ENCODE measurements at places on chromosomes 3 and 15. TPM values are rescaled to one million over a fixed set of nuclear protein-coding genes. Genes with fewer than 3 reads are reported as not detected.

The WDR5B gene
- 5.5 TPM for total RNA-seq

The SLMAP gene
- total RNA-seq = 65.3 TPM

GRCh38 chr15:45182996-45183395 lies 4.8 kb downstream of the SHF start:
- DNase-seq = no peak

GRCh38 chr3:15520804-15521572 lies 518 bp downstream of the COLQ start:
- DNase-seq = no peak

- DNase-seq = no peak
Observed at GRCh38 chr3:155325263-155325835, 31.9 kb upstream of the STRIT1 start.

DNA sequence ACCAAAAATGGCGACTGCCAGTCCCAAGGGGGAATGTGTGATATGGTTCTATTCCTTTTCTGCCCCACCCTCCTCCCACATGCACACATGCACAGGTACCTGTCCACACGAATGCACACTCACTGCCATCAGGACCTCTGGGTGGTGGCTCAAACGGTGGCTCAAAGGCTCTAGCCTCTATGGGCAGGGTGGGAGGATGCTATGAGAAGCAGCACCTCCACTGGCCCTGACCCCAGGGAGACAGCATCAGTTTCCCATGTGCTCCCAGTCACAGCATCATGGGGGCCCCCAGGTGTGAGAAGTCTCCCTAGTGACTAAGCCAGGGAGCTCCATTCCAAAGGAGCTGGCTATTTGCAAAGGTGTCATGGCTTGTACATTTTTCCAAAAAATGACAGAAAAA lies 15.9 kb downstream of the SEMA3G start:
- DNase-seq = no peak

- DNase-seq = no peak
Observed at GRCh38 chr3:130299531-130299930, 45.9 kb upstream of the COL6A5 start.

DNA sequence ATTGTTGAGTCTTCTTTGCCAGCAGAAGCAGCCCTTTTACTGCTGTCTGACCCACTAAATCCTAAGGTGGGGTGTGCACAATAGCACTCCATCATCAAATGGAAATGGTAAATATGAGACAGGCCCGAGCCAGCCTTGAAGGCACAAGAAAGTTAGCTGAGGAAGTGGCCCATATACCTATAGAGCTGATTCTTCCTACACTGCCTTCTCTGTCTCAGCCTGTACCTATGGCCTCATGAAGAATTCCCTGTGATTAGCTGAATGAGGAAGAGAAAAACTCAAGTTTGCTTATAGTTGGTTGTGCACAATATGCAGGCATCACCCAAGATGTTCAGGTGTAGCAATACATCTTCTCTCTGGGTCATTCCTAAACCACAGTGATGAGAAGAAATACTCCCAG lies 31.7 kb upstream of the XCR1 start:
- no peak for DNase-seq

DNA sequence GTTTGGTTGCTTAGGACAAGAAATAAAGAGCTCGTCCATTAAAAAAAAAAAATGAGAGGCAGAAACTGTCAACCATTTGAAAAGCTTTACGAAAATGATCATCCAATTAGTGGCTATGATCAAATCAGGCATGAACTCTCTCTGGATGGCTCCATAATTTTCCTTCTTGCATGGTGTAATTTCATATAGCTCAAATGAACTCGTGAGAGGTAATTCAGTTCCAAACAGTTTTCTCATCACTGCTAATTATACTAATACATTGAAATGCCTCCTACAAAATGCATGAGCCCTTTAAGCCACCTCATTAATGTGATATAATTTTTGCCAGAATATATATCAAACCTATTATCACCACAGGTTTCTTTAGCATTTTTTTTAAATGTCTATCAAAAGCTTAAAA lies 239.5 kb upstream of the MEIS2 start:
- DNase-seq = no peak

DNA sequence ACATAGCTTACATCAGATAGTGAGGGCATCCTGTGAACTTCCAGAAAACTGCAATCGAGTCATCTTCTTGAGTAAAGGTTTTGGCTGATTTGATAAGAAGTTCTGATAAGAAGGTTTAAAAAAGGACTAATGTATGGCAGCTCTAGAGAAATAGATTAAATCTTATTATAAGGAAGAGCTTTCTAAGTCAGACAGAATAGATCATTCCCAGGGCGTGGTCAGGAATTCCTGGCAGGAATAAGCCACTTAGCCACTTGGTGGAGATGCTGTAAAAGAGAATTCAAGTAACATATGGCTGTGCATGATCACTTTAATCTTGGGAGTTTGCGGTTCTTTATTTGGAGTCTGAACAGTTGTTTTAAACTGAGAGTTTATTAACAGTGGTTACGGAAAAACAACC lies 17.4 kb downstream of the PGBD4 start:
- DNase-seq = no peak

GRCh38 chr15:71511796-71512681 lies 298.3 kb upstream of the NR2E3 start:
- DNase-seq = no peak

DNA sequence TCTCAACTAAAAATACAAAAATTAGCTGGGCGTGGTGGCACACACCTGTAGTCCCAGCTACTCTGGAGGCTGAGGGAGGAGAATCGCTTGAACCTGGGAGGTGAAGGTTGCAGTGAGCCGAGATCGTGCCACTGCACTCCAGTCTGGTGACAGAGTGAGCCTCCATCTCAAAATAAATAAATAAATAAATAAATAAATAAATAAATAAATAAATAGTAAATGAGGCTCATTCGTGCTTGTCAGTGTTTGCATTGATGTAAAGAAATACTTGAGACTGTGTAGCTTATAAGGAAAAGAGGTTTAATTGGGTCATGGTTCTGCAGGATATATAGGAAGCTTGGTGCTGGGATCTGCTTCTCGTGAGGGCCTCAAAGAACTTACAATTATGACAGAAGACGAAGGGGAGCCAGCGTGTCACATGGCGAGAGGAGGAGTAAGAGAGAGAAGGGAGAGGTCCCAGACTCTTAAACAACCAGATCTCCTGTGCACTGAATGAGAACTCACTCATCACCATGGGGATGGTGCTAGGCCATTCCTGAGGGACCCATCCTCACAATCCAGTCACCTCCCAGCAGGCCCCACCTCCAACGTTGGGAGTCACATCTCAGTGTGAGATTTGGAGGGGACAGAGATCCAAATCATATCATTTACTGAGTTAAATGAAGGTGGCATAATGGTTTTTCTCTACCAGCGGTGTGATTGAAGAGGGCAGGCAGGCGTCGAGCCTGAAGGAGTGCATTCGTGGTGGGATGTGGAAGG lies 104.5 kb downstream of the FNDC3B start:
- DNase-seq = no peak

DNA sequence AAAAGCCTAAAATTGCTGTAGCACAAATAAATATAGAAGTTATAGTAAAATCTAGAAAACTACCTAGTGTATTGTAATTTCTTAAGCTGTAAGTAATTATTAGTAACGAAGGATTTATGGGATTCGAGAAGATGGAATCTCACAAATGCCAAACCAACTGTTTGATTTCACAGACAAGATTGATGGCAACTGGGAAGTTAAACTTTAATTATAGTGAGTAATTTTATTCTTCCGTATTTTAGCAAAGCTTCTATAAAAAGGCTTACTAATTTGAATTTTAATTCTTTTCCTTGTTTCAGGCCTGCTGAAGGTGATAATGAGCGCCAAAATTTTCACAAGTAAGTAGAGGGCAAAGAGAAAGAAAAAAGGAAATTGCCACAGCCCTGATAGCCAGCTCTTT lies 36.6 kb downstream of the GATM start:
- no peak for DNase-seq

DNA sequence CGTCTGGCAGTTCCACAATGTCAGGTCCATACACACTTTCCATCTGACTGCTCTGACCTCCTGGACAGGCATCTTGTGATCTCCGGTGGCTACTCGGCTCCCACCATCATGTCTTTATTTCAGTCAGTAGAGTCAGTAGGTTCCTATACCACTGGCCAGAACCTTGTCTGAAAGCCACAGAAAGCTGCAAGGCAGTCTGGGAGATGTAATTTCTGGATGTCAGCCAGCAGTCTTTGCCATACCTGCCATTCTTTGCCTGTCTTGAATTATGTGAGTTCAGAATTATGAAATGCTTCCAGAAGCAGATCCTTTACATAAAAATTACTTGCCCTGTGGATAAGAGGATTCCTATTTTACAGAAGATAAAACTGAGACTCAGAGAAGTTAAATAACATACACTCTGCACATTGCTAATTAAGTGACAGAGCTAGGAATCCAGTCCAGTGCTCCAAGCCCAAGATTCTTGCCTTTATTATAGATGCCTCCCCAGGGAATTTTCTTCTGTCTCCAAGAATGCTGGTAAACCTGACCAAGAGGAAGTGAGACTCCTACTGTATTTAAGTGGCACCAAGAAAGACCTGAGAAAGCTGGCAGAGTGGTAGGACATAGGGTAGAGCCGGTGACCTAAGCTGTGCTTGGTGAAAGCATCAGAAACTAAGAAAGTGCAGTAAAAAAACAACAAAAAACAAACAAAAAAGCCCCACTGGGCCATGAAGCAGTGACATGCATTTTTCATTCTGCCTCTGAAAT lies 75.6 kb downstream of the IQCH start:
- DNase-seq = no peak

GRCh38 chr3:183698318-183698751 lies 738 bp downstream of the YEATS2 start:
- no peak for DNase-seq

DNA sequence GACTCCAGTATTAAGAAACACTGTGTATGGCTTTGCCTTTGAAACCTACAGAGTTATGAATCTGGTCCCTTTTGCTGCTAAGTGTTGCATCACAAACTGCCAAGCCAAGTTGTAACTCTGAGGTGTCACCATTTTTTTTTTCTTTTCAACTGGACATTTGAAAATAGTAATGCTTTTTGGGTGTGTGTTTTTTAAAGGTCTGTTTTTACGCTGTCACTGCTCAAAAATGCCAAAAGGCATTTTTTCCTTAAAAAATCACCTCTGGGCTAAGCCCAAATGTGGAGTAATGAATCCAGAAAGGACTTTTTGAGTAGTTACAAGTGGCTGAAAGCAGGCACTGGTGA lies 9.5 kb downstream of the SMAD3 start:
- DNase-seq = no peak

DNA sequence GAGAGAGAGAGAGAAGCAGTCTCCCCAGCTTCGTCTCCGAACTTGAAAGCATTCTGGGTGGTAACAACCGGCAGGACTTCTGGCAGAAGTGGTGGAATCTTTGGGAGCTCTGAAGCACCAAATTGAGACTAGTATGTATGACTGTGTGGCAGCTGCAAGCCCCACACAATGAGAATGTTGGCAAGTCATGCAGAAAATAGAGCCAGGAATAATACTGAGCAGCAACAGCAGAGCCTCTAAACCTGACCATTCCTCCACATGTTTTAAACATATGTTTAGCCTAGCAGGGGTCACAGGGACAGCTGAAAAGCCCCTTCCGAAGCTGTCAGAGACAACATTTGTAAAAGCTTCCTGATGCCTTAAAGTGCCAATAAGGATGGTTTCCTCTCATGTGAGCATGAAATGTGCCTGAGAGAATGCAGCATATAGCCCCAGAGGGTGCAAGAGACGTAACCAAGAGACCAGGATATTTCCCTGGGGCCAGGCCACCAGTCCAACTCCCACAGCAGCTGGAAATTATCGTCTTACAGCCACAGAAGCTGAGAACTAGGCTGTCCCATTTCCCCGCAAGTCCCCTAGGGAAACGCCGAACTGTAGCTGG lies 178.6 kb upstream of the CCDC54 start:
- peak; percentile 83 for DNase-seq

GRCh38 chr15:34584330-34584668 lies 848 bp upstream of the GOLGA8B start:
- no peak for DNase-seq

All from left lung (tissue), 14 donors.